ENCODE measurements at places on chromosomes 1 and 21.

GRCh38 chr1:116268211-116268610 is 104.8 kb upstream of the ATP1A1 start:
- DNase-seq, result peak; percentile 42

- DNase-seq, result no peak
These were observed 232.3 kb upstream of the B3GALT2 start for GRCh38 chr1:193418745-193419058.

DNA sequence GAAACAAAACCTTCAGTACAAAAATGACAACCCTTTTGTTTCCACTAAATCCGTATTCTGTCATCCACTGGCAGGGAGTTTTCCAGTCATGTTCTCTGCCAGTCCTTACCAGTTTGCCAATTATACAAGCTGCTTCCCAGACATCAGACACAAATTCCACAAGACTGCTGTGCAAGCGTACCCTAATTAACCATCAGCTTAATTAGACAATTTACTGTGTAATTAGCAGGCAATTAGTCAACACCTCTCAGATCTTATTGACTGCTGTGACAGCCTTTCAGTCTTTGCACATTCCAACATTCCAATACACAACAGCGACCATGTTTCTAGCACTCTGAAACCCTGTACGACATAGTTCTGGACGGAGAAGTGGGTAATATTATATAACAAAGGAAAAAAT is 420.1 kb downstream of the DPYD start:
- DNase-seq, result no peak

DNA sequence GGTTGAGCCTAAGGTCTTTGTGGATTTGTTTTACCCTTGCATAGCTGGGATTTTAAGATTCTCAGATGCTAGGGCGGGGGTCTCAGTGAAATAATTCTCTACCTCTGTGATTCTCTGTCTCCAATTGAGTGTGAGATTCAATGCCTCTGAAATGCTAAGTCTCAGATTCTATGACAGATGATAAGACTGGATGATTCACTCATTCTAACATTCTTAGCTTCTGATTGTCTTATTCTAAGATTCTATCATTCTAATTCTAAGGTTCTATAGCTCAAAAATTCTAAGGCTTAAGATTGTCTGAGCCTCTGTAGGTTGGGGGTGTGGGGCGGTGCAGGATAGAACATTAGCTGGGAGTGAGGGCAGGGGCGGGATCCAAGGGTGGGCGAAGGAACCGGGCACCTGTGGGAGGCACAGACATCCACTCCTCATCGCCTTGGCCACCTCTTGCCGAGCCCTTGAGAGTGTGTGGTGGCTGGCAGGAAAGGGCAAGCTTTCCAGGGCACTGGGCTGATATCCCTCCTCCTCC is 29.5 kb downstream of the ADGRB2 start:
- DNase-seq, result no peak

DNA sequence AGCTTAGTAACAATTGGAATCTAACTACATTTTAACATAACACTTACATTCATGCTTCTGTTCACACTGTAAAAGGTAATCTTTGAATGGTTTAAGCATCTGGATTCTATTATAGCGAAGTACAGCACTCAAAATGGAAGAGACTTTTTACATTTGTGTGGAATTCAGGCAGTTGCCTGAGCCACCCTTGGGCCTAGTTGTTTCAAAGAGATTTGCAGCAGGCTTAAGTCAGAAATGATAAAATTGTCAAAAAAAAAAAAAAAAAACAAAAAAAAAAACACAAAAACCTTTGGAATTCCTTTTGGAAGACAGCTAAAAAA is 199.9 kb downstream of the LYPLAL1 start:
- DNase-seq, result no peak

DNA sequence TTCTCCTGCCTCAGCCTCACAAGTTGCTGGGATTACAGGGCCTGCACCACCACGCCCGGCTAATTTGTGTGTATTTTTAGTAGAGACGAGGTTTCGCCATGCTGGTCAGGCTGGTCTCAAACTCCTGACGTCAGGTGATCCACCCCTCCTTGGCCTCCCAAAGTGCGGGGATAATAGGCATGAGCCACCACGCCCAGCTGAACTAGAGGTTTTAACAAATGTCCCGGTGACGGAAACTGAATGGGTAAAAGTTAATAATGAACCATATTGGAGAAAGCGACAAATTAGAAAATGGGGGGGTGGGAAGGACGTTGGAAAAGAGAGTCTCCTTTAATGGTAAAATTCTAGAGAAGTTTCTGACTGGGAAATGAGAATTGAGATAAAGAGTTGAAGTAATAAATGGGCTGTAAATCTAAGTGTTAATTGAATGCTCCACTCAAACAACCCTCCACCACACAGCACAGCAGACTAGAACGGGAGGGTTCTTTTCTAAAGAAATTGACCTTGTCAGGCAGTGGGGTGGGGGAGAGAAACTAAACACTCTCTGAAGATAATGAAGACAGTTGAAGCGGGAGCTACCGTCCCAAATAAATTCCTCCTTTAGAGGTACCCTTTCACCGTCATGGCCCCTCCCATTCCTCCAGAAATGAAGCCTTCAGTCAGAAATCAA is 46.9 kb upstream of the PUM1 start:
- DNase-seq, result no peak

DNA sequence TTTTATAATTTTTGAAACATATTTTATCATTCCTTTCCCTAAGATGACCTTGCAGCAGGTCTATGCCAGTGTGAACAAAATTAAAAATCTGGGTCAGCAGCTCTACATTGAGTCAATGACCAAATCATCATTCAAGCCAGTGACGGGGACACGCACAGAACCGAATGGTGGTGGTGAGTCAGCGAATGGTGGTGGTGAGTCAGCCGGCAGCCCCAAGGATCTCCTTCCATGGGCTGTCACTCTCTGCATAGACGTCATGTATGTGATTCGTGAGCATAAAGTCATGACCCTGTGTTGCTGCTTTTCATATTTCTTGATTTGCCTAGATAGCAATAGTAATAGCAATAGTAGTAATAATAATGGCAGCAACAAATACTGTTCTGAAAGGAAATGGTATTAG is 26.3 kb downstream of the PER3 start:
- DNase-seq, result no peak

- no peak for DNase-seq
These were observed 6.4 kb upstream of the SERBP1 start for GRCh38 chr1:67436511-67437055.

- no peak for DNase-seq
These were observed 25.0 kb downstream of the RGS4 start for GRCh38 chr1:163094182-163094581.

DNA sequence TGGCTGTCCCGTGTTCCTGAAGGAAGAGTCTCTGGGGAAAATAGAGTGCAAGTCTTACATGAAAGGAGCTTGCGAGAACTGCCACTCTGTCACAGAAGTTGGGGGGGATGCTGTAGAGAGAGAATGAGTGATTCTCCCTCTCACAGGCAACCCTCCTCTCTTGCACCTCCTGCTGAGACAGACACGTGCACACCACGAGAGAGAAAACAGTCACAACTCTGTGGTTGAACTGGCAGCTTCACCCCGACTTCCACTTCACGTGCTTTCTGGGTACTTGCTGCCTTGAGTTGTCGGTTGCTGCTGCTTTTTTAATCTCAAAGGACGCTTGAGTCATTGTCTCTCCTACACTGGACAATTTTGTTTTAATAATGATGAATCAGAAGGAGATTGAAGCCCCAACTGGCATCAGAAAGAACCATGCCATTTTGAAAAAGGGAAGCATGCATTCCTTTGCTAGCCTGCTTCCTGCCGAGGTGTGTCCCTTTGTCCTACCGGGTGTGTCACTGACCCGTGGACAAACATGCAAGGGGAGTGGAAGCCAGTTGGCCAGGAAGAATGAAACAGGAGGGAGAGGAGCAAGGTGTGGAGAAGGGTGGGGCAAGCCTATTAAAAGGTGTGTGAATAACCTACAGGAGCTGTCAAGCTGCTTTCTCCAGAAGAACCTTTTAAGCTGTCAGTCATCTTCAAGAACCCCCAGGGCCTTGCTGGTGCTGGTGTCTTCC is 164.2 kb downstream of the CACNA1E start:
- DNase-seq, result no peak

GRCh38 chr1:12208764-12209494 is 20.9 kb upstream of the VPS13D start:
- DNase-seq, result peak; percentile 19

DNA sequence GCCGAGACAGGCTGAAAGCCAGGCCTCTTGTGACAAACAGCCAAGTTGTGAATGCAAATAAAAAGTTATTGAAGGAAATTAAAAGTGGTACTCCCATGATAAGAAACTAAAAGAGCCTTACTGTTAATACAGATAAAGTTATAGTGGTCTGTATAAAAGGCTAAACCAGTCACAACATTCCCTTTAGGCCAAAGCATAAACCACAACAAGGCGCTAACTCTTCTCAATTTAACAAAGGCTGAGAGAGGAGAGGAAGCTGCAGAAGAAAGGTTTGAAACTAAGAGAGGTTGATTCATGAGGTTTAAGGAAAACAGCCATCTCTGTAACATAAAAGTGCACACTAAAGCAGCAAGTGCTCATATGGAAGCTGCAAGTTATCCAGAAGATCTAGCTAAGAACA is 10.7 kb downstream of the C1orf105 start:
- DNase-seq, result no peak

- DNase-seq, result no peak
These were observed 101.3 kb upstream of the ESRRG start for GRCh38 chr1:216824511-216824910.

DNA sequence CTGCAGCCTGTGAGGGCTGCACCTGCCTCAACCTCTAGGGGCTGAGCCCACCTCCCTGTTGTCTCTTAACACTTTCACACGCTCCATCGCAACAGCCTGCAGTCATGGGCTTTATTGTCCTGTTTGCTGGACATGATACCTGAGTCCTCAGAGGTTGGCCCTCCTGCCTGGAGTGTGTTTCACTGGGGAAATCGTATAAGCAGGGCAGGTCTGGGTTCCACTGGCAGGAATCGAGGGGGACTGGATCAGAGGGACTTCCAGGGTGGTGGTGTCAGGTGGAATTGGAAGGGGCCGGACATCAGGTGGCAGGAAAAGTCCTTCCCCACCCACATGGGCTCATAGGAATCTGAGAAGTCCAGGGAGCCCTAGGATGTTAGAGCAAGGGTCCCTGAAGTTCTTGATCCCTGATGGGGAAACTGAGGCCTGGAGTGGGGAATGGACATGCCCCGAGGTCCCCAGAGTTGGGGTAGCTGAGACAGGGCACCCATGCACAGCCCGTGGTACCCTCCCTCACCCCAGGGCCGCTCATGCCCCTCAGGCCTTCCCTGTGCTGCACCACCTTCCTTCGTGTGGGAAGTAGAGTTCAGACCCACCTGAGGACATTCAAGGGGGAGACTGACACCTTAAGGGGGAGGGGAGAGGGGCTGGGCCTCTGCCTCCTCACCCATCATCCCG is 66.6 kb downstream of the PIK3CD start:
- DNase-seq, result no peak

DNA sequence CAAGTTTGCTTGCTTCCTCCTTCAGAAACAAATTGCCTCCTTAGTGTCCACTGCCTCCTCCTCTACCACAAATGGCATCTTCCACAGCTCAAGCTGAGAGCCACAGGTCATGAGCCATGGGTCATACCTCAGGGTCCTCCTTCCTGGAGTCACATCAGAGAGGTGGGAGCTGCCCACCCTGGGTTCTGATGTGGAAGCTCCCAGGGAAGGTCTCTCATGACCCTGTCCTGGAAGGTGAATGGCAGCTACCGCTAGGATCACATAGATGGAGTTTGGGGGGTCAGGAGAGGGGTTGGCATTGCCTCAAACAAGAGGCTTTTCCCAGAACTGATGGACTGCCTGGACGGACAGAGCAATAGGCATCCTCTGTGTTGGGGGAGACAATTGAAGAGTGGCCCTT is 321.4 kb downstream of the MATN1 start:
- DNase-seq, result no peak

- DNase-seq, result no peak
These were observed 55.0 kb downstream of the KIAA0319L start for GRCh38 chr1:35502242-35502641.

DNA sequence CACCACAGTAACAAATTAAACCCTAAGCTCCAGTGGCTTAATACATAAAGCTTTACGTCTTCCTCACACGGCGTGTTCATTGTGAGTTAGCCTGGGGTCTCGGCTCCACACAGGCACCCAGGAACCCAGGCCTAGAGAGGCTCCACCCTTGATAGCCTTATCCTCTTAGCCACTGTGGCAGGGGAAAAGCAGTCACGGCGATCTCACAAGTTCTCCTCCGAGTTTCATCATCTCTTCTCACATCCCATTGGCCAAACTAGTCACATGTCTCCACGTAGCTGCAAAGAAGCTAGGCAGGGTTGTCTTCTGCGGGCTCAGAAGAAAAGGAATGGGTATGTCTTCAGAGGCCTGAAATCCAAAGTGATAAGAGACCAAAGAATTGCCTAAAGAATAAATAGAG is 122.3 kb upstream of the GRIK3 start:
- DNase-seq, result no peak

- peak; percentile 13 for DNase-seq
These were observed 7.0 kb downstream of the KCNAB2 start for GRCh38 chr1:6052543-6053205.

DNA sequence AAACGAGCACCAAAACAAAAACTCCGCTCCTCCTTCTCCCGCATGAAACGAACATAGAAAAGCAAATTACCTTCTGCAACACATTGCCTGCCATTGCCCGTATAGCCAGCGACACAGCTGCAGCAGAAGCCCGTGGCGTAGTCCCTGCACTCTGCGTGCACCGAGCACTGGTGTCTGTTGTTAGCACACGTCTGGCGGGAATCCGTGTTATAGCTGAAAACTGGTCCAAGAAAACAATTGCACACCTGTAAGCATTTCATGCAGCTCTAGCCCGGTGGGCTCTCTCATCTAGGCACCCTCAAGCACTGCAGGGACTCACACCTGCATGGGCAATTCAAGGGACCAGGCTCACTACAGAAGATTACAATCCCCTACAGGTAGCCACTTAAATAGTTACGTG is 26.9 kb downstream of the NID1 start:
- DNase-seq, result no peak

GRCh38 chr1:32538887-32539583 is at the start of gene ZBTB8A:
ZBTB8A (plus strand) TSS chr1:32539427; CDS start chr1:32592932, 53,505 bp downstream.
- DNase-seq, result peak; percentile 44

- no peak for DNase-seq
These were observed 11.9 kb upstream of the DUSP10 start for GRCh38 chr1:221753828-221754188.

- DNase-seq, result no peak
These were observed 435.1 kb downstream of the KIF26B start for GRCh38 chr1:245589906-245590305.

DNA sequence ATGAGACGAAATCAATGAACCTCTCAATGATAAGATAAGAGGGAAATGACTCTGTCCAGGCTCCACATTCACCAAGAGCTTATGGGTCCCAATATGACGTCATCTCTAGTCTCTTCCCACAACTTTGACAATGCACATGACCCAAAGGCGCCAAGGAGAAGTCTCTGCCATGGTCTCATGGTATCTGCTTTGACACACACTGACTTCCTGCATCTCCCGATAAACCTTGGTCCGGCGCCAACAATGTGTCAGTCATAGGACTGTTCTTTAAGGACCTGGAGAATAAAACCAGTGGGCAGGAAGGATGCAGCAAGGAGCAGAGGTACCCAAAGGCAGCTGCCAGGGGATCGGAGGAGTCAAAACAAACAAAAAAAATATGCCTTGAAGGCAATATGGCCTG is 46.9 kb upstream of the TMEM51 start:
- peak; percentile 7 for DNase-seq

- DNase-seq, result no peak
These were observed 3.0 kb upstream of the SOD1 start for GRCh38 chr21:31656199-31657095.

- no peak for DNase-seq
These were observed 139.9 kb downstream of the GALNT2 start for GRCh38 chr1:230206976-230207375.

- DNase-seq, result no peak
These were observed 23.1 kb upstream of the RAP1A start for GRCh38 chr1:111596499-111596898.
